ENCODE measurements at places on chromosomes 1 and 21. TPM values are rescaled to one million over a fixed set of nuclear protein-coding genes. Genes with fewer than 3 reads are reported as not detected.

DNA sequence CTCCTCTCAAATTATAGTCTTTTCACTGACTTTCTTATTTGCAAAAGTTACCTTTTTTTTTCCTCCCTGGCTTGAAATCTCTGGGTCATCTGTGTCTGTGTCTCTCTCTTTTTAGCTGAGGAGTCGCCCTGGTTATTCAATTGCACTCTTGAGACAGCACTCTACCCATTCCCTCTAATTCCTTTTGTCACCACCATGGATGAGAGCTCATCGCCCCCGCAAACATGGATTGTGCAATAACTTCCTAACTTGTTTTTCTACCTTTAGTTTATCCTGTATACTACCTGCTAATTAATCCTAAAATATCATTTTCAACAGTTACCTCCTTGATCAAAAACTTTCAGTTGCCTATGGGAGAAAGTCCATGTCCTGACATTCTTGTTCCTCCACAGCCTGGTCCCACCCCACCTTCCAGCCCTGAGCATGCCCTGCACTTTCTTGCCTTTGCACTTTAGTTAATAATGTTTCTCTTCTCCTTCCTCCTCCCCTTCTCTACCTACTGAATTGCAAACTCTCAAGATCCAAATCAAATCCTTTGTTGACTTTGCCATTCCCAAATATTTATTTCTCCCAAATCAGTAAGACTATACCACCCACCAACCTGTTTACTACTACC, 110.4 kb upstream of the MAGI3 start:
- no peaks in the 10 kb centered on the region for H3K36me3 ChIP-seq
- no peaks in the 10 kb centered on the region for H3K4me1 ChIP-seq
- DNase-seq, result no peak
- no peak overlapping the region for H3K4me3 ChIP-seq
- H3K27me3 ChIP-seq, result peaks cover 58% of the 10 kb centered on the region

DNA sequence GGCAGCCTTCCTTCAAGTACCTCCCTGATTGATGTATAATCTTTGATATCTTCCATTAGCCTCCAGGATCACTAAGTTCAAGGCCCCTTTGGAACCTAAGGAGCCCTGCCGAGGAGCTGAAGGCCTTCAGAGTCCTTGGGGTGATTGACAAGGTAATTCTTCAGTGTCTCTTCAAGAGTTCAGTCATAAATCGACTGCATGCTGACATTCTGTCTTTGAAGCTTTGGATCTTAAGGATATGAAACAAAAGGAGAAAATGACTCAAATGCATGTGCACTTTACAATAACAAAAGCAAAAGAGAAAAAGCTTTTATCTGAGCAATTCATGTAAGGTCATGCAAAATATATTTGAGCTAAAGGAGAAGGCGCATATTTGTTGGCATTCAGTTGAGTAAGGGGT, 125.3 kb downstream of the RPS6KC1 start:
- H3K27me3 ChIP-seq, result no peaks in the 10 kb centered on the region
- H3K4me1 ChIP-seq, result no peaks in the 10 kb centered on the region
- H3K27ac ChIP-seq, result no peak overlapping the region
- H3K4me3 ChIP-seq, result no peak overlapping the region

GRCh38 chr1:159879977-159880376, 17.5 kb upstream of the VSIG8 start:
- no peak overlapping the region for H3K27ac ChIP-seq
- no peaks in the 10 kb centered on the region for H3K4me1 ChIP-seq
- no peak overlapping the region for H3K4me3 ChIP-seq
- H3K36me3 ChIP-seq, result no peaks in the 10 kb centered on the region
- no peak for DNase-seq
- no peaks in the 10 kb centered on the region for H3K27me3 ChIP-seq

- DNase-seq, result no peak
- H3K27me3 ChIP-seq, result no peaks in the 10 kb centered on the region
- H3K36me3 ChIP-seq, result no peaks in the 10 kb centered on the region
- no peak overlapping the region for H3K4me3 ChIP-seq
These were observed 77.5 kb downstream of the CD34 start for GRCh38 chr1:207833381-207833780.

DNA sequence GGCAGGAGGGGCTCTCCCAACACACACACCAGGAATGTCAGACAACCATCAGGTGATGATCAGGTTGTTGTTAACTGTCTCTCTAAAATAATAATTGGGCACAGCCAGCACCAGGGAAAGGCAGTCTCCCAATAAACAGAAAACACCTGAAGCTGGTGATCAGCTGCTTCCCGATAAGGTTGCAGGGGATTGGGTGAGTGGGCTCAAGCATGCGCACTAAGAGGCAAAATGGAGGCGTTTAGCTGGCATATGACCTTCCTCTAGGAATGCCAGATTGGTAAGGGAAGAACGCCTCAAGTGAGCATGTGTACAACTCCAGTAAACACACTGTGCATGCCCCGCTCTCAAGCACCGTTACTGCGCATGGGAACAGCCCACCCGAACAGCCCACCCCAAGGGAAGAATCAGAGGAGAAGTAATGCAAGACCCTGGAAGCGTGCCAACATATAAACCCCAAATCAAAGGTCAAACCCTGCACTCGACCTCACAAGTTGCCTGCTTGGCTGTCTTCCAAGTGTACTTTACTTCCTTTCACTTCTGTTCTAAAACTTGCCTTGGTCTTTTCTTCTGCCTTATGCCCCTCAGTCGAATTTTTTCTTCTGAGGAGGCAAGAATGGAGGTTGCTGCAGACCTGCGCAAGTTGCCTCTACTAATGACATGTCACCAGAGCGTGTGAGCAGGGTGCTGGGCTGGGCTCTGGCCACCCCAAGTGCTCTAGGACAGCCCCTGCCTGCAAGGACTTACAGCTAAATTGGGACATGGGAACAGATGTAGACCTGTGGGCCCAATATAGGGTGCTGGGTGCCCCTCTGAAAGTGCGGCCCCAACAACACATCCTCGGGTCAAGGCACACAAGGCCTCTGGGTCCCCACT, 200.8 kb downstream of the RHOU start:
- no peak for DNase-seq
- H3K4me1 ChIP-seq, result peaks cover 17% of the 10 kb centered on the region
- H3K36me3 ChIP-seq, result peaks cover 3% of the 10 kb centered on the region
- H3K27me3 ChIP-seq, result peaks cover 10% of the 10 kb centered on the region

ESRRG gene
- not detected for total RNA-seq

CEP350 gene
- total RNA-seq, result 42.2 TPM
